ENCODE measurements at places on chromosomes 4 and X. TPM values are rescaled to one million over a fixed set of nuclear protein-coding genes. Genes with fewer than 3 reads are reported as not detected.
A peak's percentile ranks its signal among the peaks of the same experiment; 100 is the strongest.

The AADAT gene
- 17.4 TPM for polyA plus RNA-seq

The AMOT gene
- 12.5 TPM for polyA plus RNA-seq

The SERPINA7 gene
- not detected for polyA plus RNA-seq

The WDR17 gene
- 0.77 TPM for polyA plus RNA-seq

The RP2 gene
- 5.4 TPM for polyA plus RNA-seq

The IL13RA2 gene
- not detected for polyA plus RNA-seq

The NCAPG gene
- polyA plus RNA-seq = 24.3 TPM

The ABCG2 gene
- not detected for polyA plus RNA-seq

The RNF212 gene
- polyA plus RNA-seq = 1.7 TPM

DNA sequence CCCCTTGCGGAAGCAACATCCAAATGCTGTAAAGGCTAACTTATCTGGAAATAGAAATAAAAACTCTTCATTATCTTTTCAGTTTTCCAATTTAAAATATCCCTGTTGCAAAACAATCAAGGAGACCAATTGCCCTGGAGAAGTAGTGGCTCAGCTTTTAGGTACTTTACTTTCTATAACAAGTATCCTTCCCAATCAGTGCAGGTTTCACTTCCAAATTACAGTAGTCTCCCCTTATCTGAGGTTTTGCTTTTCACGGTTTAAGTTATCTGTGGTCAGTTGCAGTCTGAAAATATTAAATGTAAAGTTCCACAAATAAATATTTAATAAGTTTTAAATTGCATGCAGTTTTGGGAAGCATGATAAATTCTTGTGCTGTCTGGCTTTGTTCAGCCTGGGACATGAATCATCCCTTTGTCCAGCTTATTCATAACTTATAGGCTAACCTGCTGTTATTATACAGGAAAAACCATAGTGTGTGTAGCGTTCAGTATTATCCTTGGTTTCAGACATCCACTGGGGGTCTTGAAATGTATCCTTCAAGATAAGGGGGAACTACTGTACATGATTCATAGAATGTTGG is 973.1 kb upstream of the GRID2 start:
- DNase-seq = no peak

- peak; percentile 5 for DNase-seq
Observed at GRCh38 chr4:12949719-12950490, 534.2 kb downstream of the RAB28 start.

DNA sequence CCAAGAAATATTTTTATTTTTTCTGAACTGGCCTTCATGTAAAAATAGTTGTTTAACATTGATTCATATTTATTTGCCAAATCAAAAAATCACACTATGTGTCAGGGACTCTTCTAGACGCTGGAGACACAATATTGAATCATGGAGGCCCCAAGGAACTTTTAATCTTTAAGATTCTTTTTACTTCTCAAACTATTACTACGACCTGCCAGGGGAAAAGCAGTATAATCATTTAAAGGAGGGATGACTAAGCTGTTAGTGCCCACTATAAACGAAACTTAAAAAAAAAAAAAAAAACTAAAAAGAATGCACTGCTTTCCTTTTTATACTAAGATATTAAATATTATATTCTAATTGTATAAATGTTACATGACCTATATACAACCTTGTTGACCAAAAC is 84.7 kb downstream of the PPA2 start:
- peak; percentile 10 for DNase-seq

GRCh38 chr4:91243132-91243531 is 1060.6 kb upstream of the GRID2 start:
- DNase-seq = peak; percentile 3

GRCh38 chrX:106791495-106791894 is 11.0 kb upstream of the TBC1D8B start:
- DNase-seq = peak; percentile 31

DNA sequence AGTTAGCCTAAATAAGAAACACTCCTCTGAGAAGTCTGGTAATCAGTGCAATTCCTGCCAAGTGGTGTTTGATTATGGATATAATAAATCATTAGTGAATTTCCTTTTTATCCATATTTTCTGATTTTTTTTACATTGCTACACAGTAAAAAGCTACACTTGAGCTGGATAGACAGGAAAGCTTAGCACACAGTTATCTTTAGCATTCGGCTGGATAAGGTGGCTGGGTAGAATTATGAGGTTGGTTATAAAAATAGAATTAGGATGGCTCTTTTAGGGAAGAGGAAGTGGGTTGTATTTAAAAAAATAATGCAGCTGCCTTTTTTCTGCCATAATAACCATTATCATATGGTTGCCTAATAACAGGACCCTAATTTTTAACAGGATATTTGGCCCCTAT is 460.6 kb downstream of the NAF1 start:
- DNase-seq = peak; percentile 10

- DNase-seq = no peak
Observed at GRCh38 chr4:113566015-113566795, 195.3 kb downstream of the CAMK2D start.

DNA sequence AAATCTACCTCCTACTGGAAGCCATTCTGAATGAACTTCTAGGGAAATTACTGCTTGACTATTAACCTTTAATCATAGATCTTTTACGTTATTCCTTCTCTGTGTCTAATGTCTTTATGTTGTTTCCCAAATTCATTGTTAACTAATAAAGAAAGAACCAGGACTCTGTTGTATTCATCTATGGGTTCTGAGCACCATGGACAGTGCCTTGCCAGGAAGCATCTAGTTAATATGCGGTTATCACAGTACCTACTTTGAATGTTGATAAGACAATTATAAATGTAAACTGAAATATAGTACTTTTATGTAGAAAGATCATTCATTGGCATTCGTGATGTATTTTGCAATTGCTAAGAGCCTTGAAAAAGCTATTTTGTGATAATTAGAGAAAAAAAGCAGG is 23.8 kb downstream of the NWD2 start:
- DNase-seq = no peak

DNA sequence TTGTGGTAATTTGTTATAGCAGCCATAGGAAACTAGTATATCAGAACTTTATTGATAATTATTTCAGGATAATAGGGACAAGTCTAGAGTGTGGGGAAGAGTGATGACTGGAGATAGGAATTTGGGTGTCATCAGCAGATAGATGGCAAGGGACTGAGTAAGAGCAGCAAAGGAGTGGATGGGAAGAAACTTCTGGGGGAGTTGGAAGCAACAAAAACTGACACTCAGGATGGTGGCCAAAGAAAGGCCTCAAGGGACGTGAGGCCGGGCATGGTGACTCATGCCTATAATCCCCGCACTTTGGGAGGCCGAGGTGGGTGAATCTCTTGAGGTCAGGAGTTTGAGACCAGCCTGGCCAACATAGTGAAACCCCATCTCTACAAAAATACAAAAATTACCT is 9.1 kb upstream of the SLC25A5 start:
- DNase-seq = no peak

DNA sequence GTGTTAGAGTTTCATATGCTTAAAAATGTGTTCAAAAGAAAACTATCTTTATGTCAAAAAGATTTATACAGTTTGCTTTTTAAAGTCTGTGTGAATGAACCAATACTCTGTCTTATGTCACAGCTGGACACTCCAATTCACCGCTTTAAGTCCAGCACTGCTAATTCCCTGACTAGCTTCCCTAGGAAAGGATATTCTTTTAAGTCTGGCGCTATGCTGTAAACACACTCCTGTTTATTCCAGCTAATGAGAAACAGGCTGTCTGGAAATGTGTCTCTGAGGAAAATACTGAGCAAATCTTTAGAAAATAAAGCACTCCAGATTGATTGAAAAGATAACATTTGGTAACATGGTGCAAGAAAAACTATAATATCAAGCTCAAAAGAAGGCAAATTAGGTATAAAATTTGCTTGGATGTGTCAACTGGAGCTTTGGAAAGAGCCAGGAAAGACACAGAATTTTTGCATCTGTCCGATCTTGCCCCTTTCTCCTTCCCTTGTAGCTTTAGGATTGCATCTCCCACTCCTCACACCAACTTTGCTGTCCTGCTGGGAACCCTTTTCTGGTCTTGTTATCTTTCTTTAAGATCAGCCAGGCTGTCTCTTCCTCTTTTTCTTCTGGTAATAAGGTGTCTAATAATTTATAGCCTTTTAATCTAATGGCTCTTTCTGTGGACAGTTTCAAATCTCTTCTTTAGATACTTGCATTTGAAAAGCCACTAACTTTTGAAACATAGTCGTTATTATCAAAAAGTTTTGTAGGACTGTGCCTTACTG is 40.9 kb upstream of the VEGFC start:
- DNase-seq = no peak

GRCh38 chr4:27270435-27270834 is 409.8 kb downstream of the STIM2 start:
- no peak for DNase-seq

GRCh38 chr4:26088433-26088928 is 174.5 kb downstream of the SMIM20 start:
- no peak for DNase-seq

Data from cardiac muscle cell (in vitro differentiated cells and primary cell).